ENCODE measurements at places on chromosomes 1 and 21.
A peak's percentile ranks its signal among the peaks of the same experiment; 100 is the strongest.

DNA sequence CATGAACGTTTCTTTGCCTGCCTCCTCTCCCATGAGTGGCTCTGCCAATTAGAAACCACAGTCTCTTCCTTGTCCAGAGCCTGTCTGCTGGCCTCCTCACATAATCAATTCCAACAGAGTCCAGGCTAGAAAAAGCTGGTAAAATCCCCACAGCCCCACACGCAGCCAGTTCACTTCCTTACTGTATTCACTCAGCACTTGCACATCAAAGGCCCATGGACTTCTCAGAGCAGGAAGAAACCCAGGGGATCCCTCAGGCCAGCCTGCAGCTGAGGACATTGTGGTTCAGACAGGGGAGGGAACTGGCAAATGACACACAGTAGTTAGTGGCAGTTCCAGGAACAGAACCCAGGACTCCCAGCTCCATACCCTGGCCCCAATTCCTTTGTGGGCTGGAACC lies 171.6 kb upstream of the EDN2 start:
- no peak for DNase-seq

DNA sequence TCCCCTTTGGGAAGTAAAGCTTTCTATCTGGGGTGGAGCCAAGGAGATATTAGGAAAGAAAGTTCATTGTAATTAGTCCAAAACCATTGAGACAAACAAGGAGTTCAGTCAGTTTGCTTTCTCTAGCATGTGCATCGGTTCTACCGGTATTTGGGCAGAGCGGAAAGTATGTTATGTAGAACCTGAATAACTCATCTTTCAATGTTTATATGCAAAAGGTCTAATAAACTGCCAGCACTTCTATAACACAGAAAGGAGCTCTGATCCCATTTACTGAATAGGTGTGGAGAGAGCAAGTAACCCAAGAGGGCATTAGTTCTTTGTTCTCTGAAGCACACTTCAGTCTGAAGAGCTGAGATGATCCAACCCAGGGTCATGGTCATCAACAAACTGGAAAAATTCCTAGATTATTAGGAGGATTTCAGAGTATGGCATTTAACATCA lies 3.5 kb downstream of the TGFB2 start:
- DNase-seq: no peak

GRCh38 chr1:152014943-152015342 lies 21.3 kb upstream of the S100A10 start:
- DNase-seq: no peak

DNA sequence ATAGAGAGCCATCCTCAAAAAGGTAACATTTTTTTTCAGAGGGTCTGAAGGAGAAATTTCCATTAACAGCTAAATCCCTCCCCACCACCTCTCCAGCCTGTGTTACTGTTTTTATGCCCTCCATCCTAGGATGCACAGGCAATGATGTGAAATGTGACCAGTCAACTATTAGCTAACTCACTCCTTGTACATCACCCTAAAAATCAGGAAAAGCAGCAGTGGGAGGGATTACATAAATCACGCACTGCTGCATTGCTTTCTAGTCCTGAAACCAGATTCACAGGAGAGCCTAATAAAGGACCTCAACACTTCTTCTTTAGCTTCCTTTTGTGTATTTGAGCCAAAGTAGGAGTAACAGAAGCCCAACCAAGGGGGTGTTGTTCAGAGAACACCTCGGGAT lies 66.3 kb downstream of the LMO4 start:
- DNase-seq: no peak

DNA sequence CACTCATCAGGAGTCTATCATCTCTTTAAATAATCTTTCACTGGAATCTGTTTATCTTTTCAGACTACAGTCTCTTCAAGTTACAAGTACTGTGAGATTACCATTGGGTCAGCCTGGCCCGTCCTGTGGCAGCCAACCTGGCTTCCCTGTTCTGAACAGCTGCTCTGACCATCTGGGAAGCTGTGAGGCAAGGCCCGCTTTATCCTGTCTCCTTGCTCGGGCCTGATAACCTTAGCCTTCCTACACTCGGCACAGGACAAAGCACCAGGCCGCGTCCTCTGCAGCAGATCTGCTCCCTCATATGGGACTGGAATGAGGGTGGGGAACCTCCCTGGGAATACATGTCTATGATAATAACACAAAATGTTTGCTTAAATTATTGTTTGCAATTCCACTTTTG lies 113.3 kb downstream of the PTPN14 start:
- no peak for DNase-seq

DNA sequence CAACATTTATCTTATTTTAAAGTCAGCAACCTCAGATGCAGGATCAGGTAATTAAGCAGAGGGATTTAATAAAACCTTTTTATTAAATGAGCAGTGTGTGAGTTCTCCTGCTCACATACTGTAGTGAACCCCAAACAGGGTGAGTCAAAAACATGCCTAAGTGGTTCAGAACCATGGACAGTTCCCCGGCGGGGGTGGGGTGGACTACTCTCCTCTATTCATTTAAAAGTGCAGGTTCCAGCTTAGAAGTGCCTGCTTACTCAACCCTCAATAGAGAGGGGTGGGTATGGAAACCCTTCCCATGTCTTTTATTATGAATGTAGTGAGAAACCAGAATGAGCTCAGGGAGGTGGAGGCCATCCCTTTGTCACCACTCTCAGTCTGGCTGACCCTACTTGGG lies 397.9 kb downstream of the HHAT start:
- DNase-seq: no peak

DNA sequence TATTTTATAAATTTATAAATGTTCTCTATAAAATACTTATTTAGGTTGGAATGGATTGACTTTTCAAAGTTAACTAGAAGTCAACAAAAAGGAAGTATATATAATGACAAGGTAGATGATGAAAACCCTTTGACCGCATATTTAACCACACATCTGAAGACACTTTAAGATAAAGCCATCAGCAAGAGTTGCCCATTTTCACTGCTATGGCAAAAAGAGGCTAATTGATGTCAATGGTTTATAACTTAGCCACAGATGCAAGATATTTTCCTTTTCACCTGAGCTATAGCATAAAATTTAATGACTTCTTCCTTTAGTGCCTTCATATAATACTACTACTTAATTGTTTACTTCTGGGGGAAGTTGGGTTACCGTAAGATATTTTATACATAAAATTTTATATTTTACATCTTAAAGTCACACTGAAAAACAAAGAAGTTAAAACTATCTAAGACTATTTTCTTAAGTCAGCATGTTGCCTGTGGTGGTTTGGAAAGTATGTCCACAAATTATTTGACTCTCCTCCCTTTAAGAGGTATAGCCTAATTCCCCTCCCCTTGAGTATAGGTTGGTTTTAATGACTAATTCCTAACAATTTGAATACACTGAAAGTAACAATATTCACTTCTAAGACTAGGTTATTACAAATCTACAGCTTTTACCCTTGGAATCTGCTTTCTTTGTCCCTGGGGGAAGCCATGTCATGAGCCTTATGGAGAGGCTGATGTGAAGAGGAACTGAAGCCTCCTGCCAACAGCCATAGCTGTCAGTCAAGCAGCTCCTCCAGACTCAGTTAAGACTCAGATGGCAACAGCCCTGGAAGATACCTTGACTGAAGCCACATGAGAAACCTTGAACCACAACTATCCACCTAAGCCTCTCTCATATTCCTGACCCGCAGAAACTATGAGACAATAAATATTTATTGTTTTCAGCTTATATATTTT lies 40.3 kb upstream of the LRRC8B start:
- DNase-seq: no peak

- no peak for DNase-seq
Observed at GRCh38 chr1:240486611-240487010, 125.3 kb downstream of the GREM2 start.

GRCh38 chr1:161816201-161816600 lies 50.1 kb downstream of the ATF6 start:
- no peak for DNase-seq

GRCh38 chr21:33924079-33924765 lies 8.6 kb upstream of the ATP5PO start:
- DNase-seq: peak; percentile 84

GRCh38 chr21:15397258-15397657 lies 332.5 kb upstream of the NRIP1 start:
- DNase-seq: no peak

- no peak for DNase-seq
Observed at GRCh38 chr1:167330601-167331293, 110.1 kb downstream of the POU2F1 start.

DNA sequence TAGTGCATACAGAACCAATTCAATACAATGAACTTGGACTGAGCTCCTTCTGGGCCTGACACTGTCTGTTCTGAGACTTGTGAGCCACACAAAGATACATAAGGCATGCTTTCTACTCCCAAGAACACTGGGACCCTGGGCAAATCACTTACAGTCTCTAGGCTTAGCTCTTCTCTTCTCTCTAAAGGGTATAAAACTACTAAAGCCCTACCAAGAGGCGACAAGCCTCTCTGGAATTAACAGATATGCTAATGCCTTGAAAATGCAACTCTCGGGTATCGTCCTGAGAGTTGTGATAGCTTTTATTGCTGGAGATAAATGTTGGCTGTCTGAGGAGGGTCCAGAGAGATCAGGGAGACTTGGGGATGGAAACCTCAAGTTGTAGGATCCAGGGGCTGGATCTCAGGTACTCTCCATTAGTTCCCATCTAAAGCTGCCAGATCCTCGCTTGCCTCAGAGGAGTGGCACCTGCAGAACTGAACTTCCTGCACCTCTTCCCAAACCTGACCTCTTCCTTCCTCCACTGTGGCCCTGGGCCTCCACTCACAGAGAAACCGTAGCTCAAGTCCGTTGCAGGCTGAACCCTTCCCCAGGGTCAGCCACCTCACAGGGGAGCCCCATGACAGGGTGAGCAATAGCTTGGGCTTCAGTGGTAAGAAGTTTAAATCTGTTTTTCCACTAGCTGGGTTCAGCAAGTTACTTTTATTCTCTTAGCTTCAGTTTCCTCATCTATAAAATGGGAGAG lies 11.5 kb upstream of the CFAP45 start:
- no peak for DNase-seq

DNA sequence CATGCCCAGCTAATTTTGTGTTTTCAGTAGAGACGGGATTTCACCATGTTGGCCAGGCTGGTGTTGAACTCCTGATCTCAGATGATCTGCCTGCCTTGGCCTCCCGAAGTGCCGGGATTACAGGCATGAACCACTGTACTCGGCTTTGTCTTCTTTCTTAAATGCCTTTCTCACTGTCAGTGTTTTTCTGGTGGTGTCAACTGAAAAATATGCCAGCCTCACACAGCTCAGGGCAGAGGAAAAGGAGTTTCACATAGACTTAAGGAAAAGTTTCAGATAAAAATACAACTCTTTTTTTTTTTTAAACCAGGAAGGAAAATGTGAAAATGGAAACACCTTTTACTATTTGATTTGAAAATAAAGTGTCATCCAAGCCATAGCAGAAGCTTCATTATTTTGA lies 4.6 kb upstream of the MAB21L3 start:
- no peak for DNase-seq

GRCh38 chr1:29417971-29418370 lies 181.6 kb downstream of the PTPRU start:
- no peak for DNase-seq

DNA sequence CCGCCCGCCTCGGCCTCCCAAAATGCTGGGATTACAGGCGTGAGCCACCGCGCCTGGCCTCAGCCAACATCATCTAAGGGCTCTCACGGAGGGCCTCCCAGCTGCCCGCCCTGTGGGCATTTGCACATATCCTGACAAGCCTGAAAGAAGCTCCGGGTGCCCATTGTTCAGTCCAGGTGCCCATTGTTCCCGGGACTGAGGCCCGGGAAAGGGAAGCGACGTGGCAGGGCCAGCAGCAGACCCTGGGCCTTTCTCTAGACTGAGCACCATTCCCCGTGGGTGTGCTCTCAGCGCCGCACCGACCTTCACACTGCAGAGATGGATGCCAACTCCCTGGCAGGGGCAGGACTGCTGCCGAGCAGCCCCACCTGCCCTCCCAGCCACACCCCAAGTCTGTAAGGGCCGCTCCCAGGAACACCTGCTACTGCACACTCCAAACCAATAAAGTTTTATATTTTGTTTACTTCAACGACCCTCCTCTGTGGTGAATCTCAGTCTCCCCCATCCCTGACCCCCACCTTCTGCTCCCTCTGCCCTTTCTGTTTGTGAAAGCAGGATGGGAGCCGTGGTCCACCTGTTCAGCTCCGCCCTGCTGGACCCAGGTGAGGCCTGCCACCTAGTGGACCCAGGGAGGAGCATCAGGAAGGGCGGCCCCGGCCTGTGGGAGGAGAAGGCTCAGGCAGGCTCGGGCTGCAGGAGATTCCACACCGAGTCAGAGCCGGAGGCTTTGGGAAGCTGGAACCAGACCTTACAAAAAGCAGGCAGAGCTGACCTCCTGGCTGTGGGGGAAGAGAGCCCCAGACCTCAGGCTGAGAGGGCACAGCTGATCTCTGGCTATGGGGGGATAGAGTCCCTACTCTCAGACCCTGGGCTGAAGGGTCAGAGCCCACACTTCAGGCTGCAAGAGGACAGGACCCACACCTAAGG lies 1.1 kb upstream of the TMEM82 start:
- DNase-seq: peak; percentile 53

- DNase-seq: no peak
Observed at GRCh38 chr1:162233066-162233465, 143.6 kb downstream of the SPATA46 start.

- DNase-seq: no peak
Observed at GRCh38 chr1:160064164-160064563, 5.8 kb downstream of the KCNJ10 start.

DNA sequence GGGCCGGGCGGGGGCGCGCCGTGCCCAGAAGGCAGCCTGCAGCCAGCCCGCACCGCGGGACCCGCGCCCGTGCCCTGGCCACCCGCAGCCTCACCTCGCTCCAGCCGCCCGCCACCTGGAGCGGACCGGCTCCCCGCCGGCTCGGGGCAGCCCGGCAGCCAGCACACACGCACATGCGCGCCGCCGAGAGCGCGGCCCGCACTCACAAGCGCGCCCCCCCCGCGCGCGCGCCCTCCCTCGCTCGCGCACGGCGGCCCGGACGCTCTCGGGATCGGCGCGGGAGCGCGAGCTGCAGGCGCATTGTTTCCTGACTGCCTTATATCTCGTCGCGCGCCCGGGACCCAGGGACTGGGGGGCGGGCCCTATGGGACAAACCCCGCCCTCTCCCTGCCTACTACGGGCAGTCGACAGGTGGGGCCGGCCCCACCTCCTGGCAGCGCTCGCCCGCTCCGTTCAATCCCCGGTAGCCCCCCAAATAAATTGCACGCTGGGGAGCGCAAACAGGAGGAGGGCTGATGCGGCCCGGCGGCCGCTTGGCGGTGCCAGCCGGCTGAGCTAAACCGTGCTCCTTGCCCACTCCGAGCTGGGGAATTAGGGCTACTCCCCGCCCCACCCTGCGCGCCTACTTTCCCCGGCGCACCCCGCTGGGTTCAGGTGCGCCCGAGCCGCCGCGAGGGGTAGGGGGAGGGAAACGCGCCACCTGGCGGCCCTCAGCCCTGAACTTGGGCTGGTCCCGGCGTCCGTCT lies at the start of gene MYCL:
MYCL (minus strand) TSS at position 204 of the 746 bp plus-strand sequence. CDS start 483 bp downstream, outside the sequence.
- peak; percentile 37 for DNase-seq

GRCh38 chr1:101365878-101366277 lies 129.1 kb downstream of the S1PR1 start:
- DNase-seq: no peak

GRCh38 chr1:207306023-207306422 lies 15.5 kb upstream of the CD55 start:
- no peak for DNase-seq

GRCh38 chr1:154342836-154343472 lies 17.6 kb downstream of the ATP8B2 start:
- DNase-seq: no peak
